ENCODE measurements at places on chromosomes 3 and 15. TPM values are rescaled to one million over a fixed set of nuclear protein-coding genes. Genes with fewer than 3 reads are reported as not detected.

SLC24A1 gene
- 6.6 TPM for total RNA-seq

NDN gene
- 3.9 TPM for total RNA-seq

DISP2 gene
- 0.08 TPM for total RNA-seq

SEC22C gene
- total RNA-seq, result 42.3 TPM

GPR62 gene
- total RNA-seq, result not detected

ZIC1 gene
- not detected for total RNA-seq

SMARCC1 gene
- total RNA-seq, result 115 TPM

PRSS50 gene
- not detected for total RNA-seq

PRICKLE2 gene
- total RNA-seq, result not detected

PAK2 gene
- 67.9 TPM for total RNA-seq

DNA sequence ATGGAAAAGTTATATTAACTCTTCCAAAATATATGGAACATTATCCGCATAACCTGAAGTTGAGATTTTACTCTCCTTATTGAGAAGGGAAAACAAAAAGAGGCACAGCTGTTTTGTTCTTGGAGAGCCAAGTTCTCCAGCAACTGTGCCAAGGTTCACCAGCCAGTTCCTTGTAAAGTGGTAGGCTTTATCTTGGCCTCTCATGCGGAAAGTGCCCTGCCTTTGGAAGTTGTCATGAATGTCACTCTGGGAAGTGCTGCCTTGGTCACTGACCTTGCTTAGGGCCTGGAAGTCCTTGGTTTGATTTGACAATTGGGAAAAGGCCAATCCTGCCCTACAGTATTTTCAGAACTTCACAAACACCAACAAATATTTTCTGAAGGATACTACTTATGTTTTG is 44.2 kb upstream of the THRB start:
- H3K27me3 ChIP-seq, result peaks cover 6% of the 10 kb centered on the region
- no peaks in the 10 kb centered on the region for H3K36me3 ChIP-seq
- DNase-seq, result no peak
- no peaks in the 10 kb centered on the region for H3K4me1 ChIP-seq
- no peak overlapping the region for H3K27ac ChIP-seq

- no peaks in the 10 kb centered on the region for H3K4me1 ChIP-seq
- no peak for DNase-seq
- no peak overlapping the region for H3K4me3 ChIP-seq
- H3K27ac ChIP-seq, result no peak overlapping the region
- H3K36me3 ChIP-seq, result no peaks in the 10 kb centered on the region
Measured at GRCh38 chr3:86930831-86931230, 60.1 kb downstream of the VGLL3 start.

GRCh38 chr3:11950576-11950975 is 53.6 kb upstream of the SYN2 start:
- H3K4me3 ChIP-seq, result no peak overlapping the region
- no peak for DNase-seq
- H3K4me1 ChIP-seq, result no peaks in the 10 kb centered on the region
- H3K27me3 ChIP-seq, result peaks cover 26% of the 10 kb centered on the region
- H3K36me3 ChIP-seq, result no peaks in the 10 kb centered on the region
- no peak overlapping the region for H3K27ac ChIP-seq

DNA sequence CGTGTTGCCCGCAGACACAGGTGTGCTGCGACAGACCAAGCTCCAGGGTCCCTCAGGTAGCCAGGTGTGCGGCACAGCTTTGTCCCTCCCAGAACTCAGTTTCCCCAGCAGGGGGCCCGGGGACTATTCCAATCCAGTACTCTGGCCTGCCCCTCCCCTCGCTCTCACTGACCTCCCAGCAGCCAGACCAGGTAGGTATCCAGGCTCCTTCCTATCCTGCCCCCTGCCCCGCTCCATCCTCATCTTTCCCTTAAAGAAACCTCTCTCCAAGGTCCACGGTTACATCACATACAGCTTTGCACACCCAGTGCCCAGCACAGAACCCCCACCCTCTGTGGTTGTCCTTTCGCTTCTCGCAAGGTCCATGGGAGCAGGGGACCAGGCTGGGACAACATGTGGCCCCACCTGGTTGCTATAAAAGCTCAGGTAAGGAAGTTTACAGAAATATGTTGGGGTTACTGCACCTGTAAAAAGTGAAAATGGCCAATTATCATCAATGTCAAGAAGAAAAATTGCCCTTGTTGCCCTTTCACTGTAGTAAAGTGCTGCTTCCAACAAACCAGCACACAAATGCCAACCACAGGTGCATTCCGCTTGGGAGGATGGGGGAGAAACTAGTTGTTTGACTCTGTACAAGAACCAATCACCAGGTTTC is 7.3 kb upstream of the CYP11A1 start:
- DNase-seq, result no peak
- peak overlapping the region; percentile 23 for H3K27ac ChIP-seq
- H3K27me3 ChIP-seq, result no peaks in the 10 kb centered on the region
- peak overlapping the region; percentile 78 for H3K4me3 ChIP-seq
- peaks cover 50% of the 10 kb centered on the region for H3K4me1 ChIP-seq

GRCh38 chr3:186461141-186461540 is 83.0 kb downstream of the CRYGS start:
- DNase-seq, result no peak
- H3K4me3 ChIP-seq, result no peak overlapping the region
- H3K27me3 ChIP-seq, result peaks cover 9% of the 10 kb centered on the region
- no peaks in the 10 kb centered on the region for H3K36me3 ChIP-seq
- H3K4me1 ChIP-seq, result peaks cover 8% of the 10 kb centered on the region
- H3K27ac ChIP-seq, result no peak overlapping the region

DNA sequence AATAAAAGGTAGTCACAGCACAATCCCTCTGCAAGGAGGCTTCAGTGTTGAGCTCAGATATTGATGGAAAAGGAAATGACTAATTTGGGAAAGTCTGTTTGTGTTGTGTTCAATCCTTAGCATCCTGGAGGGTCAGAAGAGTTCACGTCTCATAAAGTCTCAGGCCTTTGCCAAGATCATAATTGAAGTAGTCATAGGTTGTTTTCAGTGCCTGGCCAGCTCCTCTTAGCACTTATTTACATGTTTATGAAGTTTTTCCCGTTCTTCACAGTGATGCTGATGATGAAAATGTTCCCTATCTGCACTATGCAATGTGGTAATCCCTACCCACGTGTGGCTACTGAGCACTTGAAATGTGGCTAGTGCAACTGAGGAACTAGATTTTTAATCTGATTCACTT is 61.6 kb upstream of the TGFBR2 start:
- H3K4me1 ChIP-seq, result peaks cover 22% of the 10 kb centered on the region
- H3K36me3 ChIP-seq, result no peaks in the 10 kb centered on the region
- no peaks in the 10 kb centered on the region for H3K27me3 ChIP-seq
- no peak overlapping the region for H3K4me3 ChIP-seq
- no peak overlapping the region for H3K27ac ChIP-seq

GRCh38 chr3:74537164-74537563 is 77.3 kb downstream of the CNTN3 start:
- DNase-seq, result no peak
- H3K36me3 ChIP-seq, result no peaks in the 10 kb centered on the region
- no peak overlapping the region for H3K27ac ChIP-seq
- H3K4me3 ChIP-seq, result no peak overlapping the region
- no peaks in the 10 kb centered on the region for H3K27me3 ChIP-seq
- H3K4me1 ChIP-seq, result no peaks in the 10 kb centered on the region

DNA sequence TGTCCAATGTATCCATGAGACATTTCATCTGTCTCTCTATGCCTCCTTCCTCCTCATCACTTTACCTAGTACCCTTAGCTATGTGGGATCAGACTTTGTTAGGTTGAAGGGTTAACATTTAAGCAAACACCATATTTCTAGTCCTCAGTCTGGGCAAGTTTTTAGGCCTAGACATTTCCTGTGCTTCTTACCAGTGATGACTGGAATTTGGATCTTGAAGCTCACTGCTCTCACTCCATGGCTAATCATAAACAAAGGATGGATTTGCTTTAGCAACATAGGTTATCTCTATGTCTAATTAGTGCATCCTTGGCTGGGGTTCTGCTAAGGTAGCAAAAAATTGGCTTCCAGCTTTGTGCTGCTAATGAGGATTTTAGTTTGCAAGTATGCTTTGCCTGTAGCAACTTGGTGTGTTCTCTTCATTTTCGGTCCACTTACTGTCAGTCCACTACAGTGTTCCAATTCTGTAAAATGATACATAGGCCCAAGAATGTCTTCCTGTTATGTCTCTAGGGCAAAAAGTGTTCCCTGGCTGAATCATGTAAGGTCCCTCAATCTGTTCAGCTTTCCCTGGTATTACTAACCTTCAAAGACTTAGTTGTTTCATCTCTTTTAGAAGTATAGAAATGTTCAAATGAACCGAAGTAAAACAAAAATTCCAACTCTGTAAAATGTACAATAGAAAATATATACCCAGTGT is 615.4 kb downstream of the CADM2 start:
- no peaks in the 10 kb centered on the region for H3K4me1 ChIP-seq
- H3K4me3 ChIP-seq, result no peak overlapping the region
- H3K36me3 ChIP-seq, result no peaks in the 10 kb centered on the region
